Activated CD4-positive, alpha-beta T cell treated with anti-CD3 and anti-CD28 coated beads, Interleukin-2, amount 10 ng/mL, durations not matched to agents 24 days and 14 days (primary cell): ENCODE measurements at places on chromosomes 1 and 21.

GRCh38 chr1:165439330-165439729 is 5.6 kb downstream of the RXRG start:
- DNase-seq, result no peak

DNA sequence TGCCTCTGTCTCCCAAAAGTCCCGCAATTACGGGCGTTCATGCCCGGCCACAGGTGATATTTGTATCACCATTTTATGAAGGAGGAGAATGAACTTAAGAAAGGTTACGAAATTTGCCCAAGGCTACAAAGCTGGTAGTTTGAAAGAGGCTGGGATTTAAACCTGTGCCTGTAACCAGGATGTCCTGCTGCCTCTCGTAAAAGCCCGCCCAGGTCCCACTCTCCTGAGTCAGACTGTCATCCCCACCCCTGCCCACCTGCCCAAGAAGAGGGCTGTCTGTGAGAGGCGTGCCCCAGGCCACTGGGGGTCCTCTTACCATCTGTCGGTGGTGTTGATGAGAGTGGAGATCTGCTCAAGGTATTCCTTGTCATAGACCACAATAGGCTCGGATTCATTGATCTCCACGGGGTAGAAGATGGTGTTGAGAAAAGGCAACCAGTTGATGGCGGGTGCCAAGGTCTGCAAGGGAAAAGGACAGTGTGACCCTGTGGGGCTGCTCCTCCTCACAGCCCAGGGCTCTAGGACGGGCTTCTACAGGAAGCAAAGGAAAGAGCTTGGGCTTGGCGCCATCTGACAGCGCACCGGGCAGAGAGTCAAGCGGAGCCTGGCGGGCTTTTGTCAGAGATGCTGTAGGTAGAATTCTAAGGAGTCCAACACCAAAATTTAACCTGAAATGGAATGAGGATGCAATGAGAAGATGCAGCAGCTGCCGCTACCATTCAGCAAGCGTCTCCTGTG is 43.2 kb downstream of the ECE1 start:
- DNase-seq, result no peak

DNA sequence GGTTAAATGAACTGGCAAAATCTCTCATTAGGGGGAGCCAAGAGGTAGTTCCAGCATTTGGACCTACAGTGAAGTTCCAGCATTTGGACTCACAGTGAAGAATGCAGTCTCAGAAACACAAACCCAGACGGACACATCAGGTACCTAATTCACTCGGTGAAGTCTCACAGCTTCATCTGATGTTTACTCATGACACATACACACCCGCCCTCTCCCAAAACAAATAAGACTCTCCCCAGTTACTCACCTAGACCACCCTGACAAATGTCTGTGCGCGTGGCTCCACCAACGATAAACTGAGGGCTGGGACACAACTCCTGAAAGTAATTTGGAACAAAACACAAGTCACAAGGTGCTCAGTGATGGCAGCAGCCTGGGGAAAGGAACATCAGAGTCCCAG is 11.4 kb downstream of the CAPN8 start:
- no peak for DNase-seq

GRCh38 chr1:33390542-33390941 is 40.4 kb downstream of the PHC2 start:
- no peak for DNase-seq

DNA sequence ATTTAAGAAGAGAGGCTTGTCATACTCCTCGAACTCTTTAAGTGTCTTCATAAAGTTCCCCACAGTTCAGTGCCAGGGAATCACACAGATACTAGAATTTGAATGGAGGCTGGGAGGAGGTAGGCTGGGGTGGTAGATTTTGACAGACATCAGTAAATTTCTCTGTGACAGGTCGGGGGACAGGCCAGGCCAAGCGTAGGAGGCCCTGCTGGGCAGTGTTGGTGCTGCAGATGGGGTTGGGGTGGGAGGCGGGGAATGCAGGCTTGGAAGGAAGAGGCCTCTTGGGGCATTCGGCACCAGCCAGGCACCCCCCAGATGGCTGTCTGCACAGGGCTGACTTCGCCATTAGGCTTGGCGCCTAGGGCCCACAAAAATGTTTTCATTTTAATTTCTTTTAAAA is 84.0 kb downstream of the MAN1C1 start:
- no peak for DNase-seq
